Fibroblast of lung (primary cell): ENCODE measurements at places on chromosomes 1 and 21.

- DNase-seq, result peak; percentile 52
Measured at GRCh38 chr1:222897527-222898190, 82.8 kb downstream of the DISP1 start.

- no peak for DNase-seq
Measured at GRCh38 chr1:41788427-41788826, 130.3 kb downstream of the HIVEP3 start.

DNA sequence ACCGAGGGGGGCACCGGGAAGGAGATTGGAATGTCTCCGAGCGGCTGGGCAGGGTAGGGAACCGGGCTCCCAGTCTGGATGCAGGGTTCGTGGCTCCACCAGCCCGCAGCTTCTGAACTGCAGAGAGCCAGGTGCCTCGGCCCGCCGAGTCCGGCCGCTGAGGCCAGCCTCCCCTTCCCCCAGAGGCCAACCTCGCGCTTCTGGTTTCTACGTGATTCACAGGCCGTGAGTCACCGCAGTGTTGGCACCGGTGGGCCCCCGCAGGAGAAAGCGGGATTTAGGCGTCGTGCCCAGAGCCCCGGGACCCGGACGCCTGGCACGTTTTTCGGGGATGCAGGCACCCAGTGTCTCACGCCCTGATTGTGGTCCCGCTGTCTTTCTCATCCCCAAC lies 458 bp downstream of the CRABP2 start:
- DNase-seq, result peak; percentile 67

GRCh38 chr1:56979986-56980755 lies 14.4 kb upstream of the C8B start:
- DNase-seq, result no peak

DNA sequence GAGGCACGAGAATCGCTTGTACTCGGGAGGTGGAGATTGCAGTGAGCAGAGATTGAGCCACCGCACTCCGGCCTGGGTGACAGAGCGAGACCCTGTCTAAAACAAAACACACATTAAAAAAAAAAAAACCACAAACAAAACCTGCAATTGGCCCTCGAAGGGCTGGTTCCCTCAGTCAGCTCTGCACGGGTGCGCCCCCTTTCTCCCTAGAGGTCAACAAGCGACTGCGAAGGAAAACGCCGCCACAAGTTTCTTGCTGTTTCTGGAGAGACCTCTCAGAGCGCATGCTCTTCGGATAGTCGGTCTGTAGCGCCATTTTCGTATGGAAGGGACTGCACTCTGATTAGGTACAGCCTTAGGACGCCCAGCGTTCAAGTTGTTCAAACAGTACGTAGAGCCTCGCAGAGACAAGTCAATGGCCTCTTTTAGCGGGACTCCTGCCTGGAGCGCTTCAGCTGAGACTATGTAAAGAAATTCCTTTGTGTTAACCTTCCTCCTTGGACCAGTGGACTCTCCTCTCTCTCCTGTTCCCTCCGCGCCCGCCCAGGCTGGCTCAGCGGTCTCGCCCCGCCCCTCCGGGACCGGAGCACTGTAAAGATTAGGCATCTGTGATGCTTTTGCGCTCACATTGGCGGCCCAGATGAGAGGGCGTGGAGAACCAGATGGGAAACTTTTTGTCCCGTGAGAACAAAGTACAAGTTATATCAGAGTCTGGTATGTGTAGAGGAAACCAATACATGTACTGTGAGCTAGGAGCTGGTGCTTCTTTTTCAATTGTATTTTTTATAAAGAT lies 1.0 kb upstream of the CDC14A start:
- DNase-seq, result peak; percentile 90

DNA sequence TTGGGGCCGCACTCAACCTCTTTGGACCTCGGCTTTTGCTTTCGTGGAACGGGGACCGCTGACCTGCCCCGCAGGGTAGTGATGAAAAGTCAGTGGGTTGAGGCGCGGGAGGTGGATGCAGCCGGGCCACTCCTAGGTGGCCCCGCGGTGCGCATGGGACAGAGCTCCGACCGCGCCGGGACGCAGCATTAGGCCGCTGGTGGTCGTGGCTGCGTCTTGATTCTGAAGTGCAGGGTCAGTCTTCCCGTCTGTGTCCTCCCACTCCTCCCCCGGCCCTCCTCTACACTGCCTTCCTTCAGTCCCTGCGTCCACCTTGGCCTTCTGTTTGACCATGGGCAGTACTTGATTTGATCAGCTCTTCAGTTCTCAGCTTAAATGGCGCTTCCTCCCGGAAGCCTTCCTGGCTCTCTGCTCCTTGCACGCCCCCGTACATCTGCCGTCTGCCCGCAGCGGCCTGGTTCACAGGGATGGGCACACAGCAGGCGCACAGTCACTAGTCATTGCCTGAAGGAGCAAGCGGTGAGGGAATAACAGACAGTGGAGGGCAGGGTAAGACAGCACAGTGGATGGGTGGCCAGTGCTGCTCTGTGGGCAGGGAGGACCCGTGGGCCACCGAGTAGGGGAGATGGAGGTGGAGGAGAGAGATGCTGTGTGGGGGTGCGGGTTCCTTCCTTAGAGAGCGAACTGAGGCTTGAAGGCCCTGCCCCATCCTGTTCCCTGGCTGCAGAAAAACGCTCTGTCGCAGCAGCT lies 633 bp downstream of the THEMIS2 start:
- DNase-seq, result peak; percentile 33

DNA sequence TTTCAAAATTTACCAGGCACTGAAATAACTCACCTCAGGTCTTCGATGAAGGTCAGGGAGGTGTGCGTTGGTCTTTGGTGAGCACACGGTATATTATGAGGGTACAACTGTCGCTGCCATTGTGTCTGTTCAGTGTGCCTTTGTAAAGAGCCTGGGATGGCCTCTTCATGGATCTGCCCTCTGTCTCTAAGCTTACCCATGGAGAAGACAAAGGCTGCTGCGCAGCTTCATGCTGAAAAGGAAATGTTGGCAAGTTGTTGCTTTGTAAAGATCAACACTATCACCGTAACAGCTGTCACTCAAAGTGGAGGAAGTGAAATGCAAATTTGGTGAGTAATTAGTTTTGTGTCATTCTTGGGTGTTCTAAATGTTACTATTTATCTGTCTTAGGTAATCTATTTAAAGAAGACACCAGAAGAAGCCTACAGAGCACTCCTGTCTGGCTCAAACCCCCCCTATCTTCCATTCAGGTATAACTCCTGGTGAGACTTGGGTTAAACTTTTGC lies 71.6 kb downstream of the CDC14A start:
- DNase-seq, result no peak

- no peak for DNase-seq
Measured at GRCh38 chr1:36864182-36864822, 170.0 kb downstream of the GRIK3 start.
